ENCODE measurements at places on chromosomes 16 and 17. TPM values are rescaled to one million over a fixed set of nuclear protein-coding genes. Genes with fewer than 3 reads are reported as not detected.
A peak's percentile ranks its signal among the peaks of the same experiment; 100 is the strongest.

- no peaks in the 10 kb centered on the region for H3K36me3 ChIP-seq
- H3K4me3 ChIP-seq = no peak overlapping the region
- DNase-seq = no peak
- H3K4me1 ChIP-seq = no peaks in the 10 kb centered on the region
- no peaks in the 10 kb centered on the region for H3K27me3 ChIP-seq
These were observed 696.0 kb downstream of the WWOX start for GRCh38 chr16:78795433-78795832.

DNA sequence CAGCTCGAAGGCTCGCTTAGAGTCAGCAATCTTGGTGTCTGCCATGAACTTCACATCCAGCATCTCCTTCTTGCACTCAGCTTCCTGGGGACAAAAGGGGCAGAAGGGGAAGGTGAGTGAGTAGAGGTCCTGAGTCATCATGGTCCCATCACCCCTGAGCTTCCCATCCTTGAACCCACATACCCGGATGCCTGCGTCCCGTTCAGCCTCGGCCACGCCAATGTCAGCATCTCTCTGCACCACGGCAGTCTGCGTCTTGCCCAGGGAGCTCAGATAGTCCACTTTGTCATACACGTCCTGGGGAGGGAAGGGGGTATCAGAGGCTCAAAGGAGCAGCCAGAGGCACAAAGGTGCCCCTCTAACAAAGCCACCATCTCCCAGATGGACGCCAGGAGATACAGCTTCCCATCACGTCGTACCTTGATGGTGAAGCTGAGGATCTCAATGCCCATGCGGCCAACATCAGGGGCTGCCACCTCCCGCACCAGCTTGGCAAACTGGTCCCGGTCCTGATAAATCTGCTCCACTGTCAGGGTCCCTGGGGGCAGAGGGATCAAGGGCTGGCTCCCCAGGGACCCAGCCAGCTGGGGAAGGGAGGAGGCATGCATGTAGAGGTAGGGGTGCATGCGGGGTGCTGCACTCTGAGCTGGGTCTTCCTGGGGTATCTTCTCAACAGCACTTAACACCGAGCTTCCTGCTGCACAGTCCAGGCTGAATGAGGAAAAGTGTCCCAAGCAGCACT, 15.2 kb downstream of the FLOT2 start:
- H3K36me3 ChIP-seq = peaks cover 63% of the 10 kb centered on the region
- no peak overlapping the region for H3K4me3 ChIP-seq
- H3K27me3 ChIP-seq = no peaks in the 10 kb centered on the region
- no peak for DNase-seq
- no peak overlapping the region for H3K27ac ChIP-seq

PIEZO1 gene
- total RNA-seq = 184 TPM

DNA sequence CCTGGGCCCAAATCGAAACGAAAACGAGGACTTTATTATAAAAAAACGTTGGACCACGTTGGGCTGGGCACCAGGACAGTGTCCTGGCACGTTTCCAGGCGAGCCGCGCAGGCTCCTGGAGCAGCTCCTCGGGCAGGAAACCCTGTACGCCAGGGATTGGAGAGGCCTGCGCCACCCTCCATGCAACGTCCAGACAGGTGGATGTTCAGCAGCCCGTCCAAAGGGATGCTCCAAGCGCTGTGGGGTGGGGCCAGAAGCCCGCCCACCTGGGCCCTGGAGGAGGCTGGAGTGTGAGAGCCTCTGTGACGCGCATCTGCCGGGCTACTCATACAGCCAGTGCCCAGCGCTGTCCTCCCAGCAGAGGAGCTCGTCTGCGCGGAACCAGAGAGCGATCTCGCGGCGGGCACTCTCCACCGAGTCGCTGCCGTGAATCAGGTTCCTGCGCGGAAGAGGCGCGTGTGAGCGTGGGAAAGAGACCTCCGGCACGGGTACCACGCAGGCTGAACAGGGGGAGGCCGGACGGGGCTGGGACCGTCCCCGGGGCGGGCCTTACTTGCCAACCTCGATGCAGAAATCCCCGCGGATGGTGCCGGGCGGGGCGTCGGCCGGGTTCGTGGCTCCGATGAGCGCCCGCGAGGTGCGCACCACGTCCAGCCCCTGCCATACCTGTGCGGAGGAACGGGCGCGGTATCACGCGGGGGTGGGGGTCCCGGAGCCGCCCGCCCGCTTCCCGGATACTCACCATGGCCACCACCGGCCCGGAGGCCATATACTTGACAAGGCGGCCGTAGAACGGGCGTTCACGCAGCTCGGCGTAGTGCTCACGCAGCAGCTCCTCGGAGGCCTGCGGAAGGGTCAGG, 785 bp downstream of the NME3 start:
- no peaks in the 10 kb centered on the region for H3K27me3 ChIP-seq
- H3K27ac ChIP-seq = peak overlapping the region; percentile 90
- H3K36me3 ChIP-seq = peaks cover 29% of the 10 kb centered on the region
- peak overlapping the region; percentile 82 for H3K4me3 ChIP-seq
- H3K4me1 ChIP-seq = peaks cover 45% of the 10 kb centered on the region

AGRP gene
- total RNA-seq = not detected

SPAG9 gene
- total RNA-seq = 92.6 TPM

- DNase-seq = no peak
- no peak overlapping the region for H3K4me3 ChIP-seq
- no peak overlapping the region for H3K27ac ChIP-seq
- no peaks in the 10 kb centered on the region for H3K36me3 ChIP-seq
- H3K27me3 ChIP-seq = no peaks in the 10 kb centered on the region
These were observed 209.9 kb downstream of the PRKCB start for GRCh38 chr16:24045641-24046040.

DNA sequence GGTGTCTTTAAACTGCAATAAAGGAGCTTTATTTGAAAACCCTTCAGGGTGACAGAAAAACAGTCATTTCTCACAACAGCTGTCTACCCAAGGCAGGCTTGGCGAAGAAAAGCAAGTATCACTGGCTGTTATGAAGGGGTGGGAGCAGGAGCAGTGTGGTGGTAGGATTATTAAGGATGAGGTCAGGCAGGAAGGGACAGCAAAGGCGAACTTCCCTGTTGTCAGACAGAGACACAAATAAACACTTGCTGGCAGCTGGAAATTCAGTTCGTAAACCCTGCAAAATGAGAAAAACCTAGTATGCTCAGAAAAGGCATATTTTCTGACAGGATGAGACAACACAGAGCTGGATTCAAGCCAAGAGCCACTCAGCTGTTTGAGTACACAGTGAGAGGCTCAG, 416.3 kb upstream of the CDH5 start:
- H3K27ac ChIP-seq = no peak overlapping the region
- DNase-seq = no peak
- no peak overlapping the region for H3K4me3 ChIP-seq
- H3K4me1 ChIP-seq = no peaks in the 10 kb centered on the region
- H3K27me3 ChIP-seq = no peaks in the 10 kb centered on the region

GRCh38 chr17:83008186-83008510, 71.3 kb upstream of the METRNL start:
- H3K4me1 ChIP-seq = no peaks in the 10 kb centered on the region
- H3K4me3 ChIP-seq = no peak overlapping the region
- H3K27me3 ChIP-seq = no peaks in the 10 kb centered on the region
- DNase-seq = no peak

GRCh38 chr16:79276501-79276900, 324.0 kb downstream of the MAF start:
- DNase-seq = no peak
- H3K4me1 ChIP-seq = no peaks in the 10 kb centered on the region
- no peak overlapping the region for H3K27ac ChIP-seq
- no peak overlapping the region for H3K4me3 ChIP-seq
- no peaks in the 10 kb centered on the region for H3K36me3 ChIP-seq
- no peaks in the 10 kb centered on the region for H3K27me3 ChIP-seq

DNA sequence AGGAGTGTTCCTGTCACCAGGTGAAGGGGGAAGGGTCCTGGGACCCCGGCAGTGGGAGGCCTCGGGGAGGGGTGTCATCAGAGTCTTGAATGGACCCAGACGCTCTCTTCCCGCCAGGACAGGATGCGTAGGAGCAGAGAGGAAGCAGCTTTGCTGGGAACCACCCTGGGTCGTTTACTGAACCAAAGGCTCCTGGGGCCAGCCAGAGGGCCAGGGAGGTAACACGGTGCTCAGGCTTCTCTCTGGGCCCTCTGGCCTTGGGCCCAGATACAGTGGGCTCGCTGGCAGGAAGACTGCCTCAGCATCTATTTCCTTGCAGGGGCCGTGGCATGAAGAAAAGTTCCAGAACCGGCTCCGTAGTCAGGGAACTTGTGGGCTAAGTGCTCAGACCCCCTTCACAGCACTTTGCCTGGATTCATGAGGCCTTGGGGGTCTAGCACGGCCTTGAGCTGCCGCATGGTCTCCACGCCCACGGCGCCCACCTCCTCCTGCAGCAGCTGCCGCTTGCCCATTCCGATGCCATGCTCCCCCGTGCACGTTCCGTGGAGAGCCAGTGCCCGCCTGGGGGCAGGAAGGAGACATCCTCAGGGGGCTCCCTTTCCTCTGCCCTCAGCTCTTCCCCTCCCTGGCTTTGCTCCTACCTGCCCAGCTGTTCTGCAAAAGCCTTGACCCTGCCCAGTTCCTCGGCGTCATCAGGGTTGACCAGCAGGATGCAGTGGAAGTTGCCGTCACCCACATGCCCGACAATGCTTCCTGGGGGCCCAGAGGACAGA, 4.4 kb downstream of the LDHD start:
- no peak for DNase-seq
- no peaks in the 10 kb centered on the region for H3K27me3 ChIP-seq
- no peak overlapping the region for H3K4me3 ChIP-seq
- no peaks in the 10 kb centered on the region for H3K36me3 ChIP-seq

- no peaks in the 10 kb centered on the region for H3K4me1 ChIP-seq
- H3K27me3 ChIP-seq = no peaks in the 10 kb centered on the region
These were observed 415.0 kb upstream of the XYLT1 start for GRCh38 chr16:17885659-17886207.

- H3K36me3 ChIP-seq = no peaks in the 10 kb centered on the region
- DNase-seq = no peak
- H3K4me3 ChIP-seq = no peak overlapping the region
These were observed 162.4 kb downstream of the PPM1E start for GRCh38 chr17:58918072-58918471.

GRCh38 chr17:7590743-7591142, 849 bp upstream of the SOX15 start:
- H3K36me3 ChIP-seq = no peaks in the 10 kb centered on the region
- DNase-seq = no peak
- H3K27me3 ChIP-seq = no peaks in the 10 kb centered on the region
- H3K27ac ChIP-seq = peak overlapping the region; percentile 97

DNA sequence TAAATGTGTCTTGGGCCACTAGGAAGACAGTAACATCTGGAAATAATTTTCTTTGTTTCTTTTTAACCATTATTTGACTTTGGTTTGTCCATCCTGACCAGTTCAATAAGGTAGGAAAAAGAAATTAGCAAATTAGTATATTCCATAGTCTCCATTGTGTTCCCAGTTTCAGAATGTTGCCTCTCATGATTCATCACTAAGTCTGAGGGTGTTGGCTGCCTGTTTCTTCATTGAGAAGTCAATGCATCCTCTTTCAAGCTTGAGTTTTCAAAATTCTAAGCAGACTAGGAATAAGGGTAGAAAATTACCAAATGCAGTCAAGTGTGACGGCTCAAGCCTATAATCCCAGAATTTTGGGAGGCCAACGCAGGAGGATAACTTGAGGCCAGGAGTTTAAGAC, 41.9 kb downstream of the ZFHX3 start:
- H3K27ac ChIP-seq = no peak overlapping the region
- no peaks in the 10 kb centered on the region for H3K36me3 ChIP-seq
- H3K4me1 ChIP-seq = peaks cover 14% of the 10 kb centered on the region
- no peaks in the 10 kb centered on the region for H3K27me3 ChIP-seq

DNA sequence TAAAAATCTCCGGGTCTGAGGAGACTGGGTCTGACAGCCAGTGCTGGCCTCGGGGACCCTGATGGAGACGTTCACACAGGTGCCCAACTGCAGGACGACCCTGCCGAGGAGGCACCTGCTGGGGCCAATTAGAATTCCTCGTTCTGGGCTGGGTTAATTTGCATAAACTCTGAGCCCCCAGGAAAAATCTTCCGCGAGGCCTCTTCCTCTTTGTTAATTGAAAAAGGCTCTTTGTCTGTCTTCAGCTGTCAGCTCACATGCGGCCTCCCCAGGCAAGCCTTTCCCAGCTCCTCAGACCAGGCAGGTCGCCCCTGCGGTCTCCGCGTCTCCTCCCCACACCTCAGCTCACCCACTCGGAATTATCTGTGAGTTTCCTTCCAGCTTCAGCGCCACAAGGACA, 400.2 kb downstream of the SEC14L1 start:
- H3K27ac ChIP-seq = no peak overlapping the region
- H3K4me3 ChIP-seq = no peak overlapping the region
- no peak for DNase-seq
- H3K27me3 ChIP-seq = no peaks in the 10 kb centered on the region

PRAC1 gene
- total RNA-seq = 9.6 TPM

- H3K4me3 ChIP-seq = no peak overlapping the region
- no peaks in the 10 kb centered on the region for H3K4me1 ChIP-seq
- no peaks in the 10 kb centered on the region for H3K36me3 ChIP-seq
- no peak for DNase-seq
- H3K27me3 ChIP-seq = no peaks in the 10 kb centered on the region
These were observed 276.0 kb upstream of the ZFHX3 start for GRCh38 chr16:73323880-73324279.

DNA sequence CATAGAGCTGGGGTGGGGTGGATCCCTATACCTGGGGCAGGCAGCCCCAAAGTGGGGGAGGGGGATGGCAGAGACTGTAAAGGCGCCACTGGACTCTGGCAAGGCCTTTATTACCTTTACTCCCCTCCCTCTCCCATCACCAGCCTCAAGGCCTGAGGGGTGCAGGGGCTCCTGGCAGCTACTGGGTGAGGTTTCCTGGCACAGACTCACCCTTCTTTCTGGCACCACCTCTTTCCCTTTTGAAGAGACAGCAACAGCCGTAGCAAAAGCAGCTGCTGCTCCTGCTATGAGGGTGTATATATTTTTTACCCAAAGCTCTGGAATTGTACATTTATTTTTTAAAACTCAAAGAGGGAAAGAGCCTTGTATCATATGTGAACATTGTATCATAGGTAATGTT, 17.6 kb downstream of the RAPGEFL1 start:
- no peaks in the 10 kb centered on the region for H3K27me3 ChIP-seq
- DNase-seq = no peak
- no peaks in the 10 kb centered on the region for H3K36me3 ChIP-seq
- no peak overlapping the region for H3K4me3 ChIP-seq

ABCC11 gene
- total RNA-seq = not detected

- no peaks in the 10 kb centered on the region for H3K36me3 ChIP-seq
- H3K27ac ChIP-seq = no peak overlapping the region
- no peak overlapping the region for H3K4me3 ChIP-seq
- H3K4me1 ChIP-seq = peaks cover 36% of the 10 kb centered on the region
- DNase-seq = no peak
These were observed 1.8 kb downstream of the HMOX2 start for GRCh38 chr16:4477966-4478365.

WDR81 gene
- 57.2 TPM for total RNA-seq

- H3K36me3 ChIP-seq = no peaks in the 10 kb centered on the region
- H3K27ac ChIP-seq = no peak overlapping the region
- H3K4me1 ChIP-seq = no peaks in the 10 kb centered on the region
- no peak for DNase-seq
These were observed 28.5 kb downstream of the NUP93 start for GRCh38 chr16:56758432-56758831.

- H3K4me3 ChIP-seq = no peak overlapping the region
- DNase-seq = no peak
- H3K36me3 ChIP-seq = no peaks in the 10 kb centered on the region
- no peaks in the 10 kb centered on the region for H3K27me3 ChIP-seq
- H3K27ac ChIP-seq = no peak overlapping the region
These were observed 66.8 kb downstream of the C16orf78 start for GRCh38 chr16:49440156-49441065.

Data from vagina (tissue), 2 donors.